ENCODE measurements at places on chromosomes 6 and 20.
A peak's percentile ranks its signal among the peaks of the same experiment; 100 is the strongest.

DNA sequence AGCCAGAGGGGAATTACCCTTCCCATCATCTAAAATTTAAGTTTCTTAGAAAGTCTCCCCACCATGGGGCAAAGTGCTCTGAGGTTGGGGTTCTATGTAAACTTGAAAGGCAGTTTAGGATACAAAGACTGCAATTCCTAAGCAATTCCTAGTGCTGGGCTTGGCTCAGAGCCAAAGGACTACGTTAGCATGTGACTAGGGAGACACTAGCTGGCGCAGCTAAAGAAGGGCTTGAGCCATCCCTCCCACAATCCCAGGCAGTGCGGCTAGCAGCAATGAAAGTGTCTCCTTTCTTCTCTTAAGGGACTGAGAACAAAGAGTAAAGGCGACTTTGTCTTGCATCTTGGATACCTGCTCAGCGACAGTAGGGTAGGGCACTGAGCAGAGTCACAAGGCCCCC lies 306.6 kb upstream of the FKBP1C start:
- no peak for DNase-seq

DNA sequence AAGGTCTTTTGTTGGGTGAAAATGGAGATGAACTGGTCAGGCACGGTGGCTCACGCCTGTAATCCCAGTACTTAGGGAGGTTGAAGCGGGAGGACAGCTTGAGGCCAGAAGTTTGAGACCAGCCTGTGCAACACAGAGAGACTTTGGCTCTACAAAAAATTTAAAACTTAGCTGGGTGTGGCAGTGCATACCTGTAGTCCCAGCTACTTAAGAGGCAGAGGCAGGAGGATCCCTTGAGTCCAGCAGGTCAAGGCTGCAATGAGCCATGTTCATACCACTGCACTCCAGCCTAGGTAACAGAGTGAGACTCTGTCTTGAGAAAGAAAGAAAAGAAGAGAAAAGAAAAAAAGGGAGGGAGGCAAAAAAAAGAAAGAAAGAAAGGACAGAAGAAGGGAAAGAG lies 90.9 kb upstream of the NFATC2 start:
- DNase-seq: no peak

GRCh38 chr6:144268794-144269349 lies 16.3 kb upstream of the UTRN start:
- no peak for DNase-seq

DNA sequence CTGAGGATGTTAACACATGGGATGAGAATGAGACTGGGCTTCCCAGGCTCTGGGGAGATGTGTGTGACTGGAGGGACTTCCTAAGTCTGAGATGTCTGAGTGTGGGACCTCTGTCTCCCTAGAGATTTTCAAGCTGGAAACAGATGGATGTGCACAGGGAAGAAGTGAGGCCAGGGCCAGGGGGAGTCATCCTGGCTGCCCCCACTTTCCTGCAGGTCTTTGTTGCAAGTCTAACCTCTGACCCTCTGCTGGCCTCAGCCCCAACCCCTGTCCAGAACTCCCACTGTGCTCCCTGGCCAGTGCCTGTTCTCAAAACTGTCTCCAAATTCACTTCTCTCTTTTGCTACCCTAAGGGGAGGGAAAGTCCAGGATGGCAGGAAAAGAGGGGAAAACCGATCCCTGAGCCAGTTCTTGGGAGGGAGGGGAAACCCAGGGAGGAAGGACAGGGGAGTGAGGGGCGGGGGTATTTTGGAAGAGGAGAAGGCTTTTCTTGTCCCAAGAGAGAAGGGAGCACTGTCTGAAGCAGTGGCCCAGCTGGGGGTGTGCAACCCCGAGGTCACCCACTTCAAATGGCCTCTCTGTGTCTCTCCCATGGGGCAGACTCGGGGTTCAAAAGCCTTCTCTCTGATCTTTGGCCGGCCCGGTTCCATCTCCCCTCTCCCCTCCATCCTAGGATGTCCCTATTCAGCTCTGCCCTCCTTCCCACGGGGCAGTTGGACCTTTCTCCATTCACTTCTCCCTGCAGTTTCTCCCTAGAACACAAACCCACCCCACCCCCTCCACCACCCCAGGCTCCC lies 3.1 kb downstream of the PPP1R18 start:
- DNase-seq: no peak

- no peak for DNase-seq
These were observed 15.3 kb upstream of the FHL5 start for GRCh38 chr6:96547654-96548053.

- DNase-seq: peak; percentile 94
These were observed 45.4 kb downstream of the SSR1 start for GRCh38 chr6:7267466-7268091.

DNA sequence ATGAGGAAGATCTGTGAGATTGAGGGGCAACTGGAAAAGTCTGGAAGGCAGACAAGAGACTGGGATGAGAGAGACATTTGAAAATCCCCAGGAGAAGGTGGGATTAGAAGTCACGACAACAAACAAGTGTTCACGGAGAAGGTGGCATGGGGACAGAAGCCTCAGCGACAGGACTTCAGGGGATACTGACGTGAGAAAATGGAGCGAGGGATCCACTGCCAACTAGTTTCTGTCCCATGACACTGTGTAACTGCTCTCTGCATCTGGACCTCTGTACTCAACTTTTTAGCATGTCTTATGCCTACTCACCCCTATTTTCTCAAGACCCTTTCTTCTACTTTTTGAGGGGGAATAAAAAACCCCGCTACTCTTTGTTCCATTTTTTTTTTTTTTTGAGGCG lies 18.3 kb upstream of the ZBTB2 start:
- DNase-seq: no peak

DNA sequence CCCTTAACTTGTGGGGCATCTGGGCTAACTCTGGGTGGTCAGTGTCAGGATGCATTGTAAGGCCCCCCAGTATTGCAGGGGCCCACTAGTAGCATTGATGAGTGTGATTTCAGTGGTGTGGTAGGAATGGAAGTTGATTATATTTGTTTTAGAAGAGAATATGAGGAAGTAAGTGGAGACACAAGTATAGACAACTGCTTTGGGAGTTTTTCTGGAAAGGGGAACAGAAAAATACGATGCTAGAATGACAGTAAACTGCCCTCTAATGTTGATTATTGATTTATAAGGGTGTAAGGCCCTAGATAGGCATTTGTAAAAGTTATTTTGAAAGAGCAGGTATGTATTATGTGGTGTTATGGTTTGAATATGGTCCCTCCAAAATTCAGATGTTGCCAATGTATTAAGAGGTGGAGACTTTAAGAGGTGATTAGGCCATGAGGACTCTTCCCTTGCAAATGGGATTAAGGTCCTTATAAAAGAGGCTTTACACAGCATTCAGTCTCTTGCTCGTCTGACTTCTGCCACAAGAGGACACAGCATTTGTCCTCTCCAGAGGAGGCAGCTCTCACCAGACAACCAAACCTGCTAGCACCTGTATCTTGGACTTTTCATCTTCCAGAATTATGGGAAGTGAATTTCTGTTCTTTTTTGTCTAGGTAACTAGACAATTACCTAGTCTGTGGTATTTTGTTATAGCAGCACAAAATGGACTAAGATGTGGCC lies 135.9 kb upstream of the DTNBP1 start:
- DNase-seq: no peak

GRCh38 chr20:31576751-31577150 lies 28.3 kb upstream of the ID1 start:
- DNase-seq: no peak

DNA sequence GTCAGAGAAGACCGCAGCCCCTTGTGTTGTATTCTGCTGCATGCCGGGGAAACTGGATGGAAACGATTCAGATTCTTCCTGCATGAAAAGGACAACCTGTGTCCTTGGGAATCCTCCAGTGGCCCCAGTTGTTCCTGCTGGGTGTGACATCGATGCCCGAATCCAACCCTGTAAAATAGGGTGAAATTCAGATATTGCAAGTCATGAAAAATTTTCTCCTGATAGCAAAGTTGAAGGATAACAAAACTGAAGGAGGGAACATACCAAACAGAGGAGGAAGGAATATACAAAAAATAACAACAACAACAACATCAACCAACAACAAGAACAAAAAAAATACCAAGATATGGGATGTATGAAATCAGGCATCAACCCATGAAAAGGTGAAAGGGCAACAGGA lies 28.3 kb upstream of the HLA-E start:
- no peak for DNase-seq

DNA sequence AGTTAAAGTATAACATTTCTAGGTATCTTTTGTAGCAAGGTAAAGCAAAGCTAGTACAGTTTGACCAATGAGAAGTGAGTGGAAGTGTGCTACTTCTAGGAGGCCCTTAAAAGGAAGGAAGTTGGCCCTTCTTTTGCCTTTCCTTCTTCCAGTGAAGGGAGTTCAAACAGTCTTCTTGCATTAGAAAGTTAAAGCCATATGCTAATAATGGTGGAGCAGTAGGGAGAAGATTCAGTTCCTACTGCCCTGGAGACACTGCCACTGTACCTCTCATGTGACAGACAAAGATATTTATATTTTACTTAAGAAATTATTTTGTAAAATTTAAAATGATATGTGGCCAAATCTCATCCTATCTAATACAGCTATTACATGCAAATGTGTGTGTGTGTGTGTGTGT lies 26.0 kb upstream of the RCAN2 start:
- no peak for DNase-seq

DNA sequence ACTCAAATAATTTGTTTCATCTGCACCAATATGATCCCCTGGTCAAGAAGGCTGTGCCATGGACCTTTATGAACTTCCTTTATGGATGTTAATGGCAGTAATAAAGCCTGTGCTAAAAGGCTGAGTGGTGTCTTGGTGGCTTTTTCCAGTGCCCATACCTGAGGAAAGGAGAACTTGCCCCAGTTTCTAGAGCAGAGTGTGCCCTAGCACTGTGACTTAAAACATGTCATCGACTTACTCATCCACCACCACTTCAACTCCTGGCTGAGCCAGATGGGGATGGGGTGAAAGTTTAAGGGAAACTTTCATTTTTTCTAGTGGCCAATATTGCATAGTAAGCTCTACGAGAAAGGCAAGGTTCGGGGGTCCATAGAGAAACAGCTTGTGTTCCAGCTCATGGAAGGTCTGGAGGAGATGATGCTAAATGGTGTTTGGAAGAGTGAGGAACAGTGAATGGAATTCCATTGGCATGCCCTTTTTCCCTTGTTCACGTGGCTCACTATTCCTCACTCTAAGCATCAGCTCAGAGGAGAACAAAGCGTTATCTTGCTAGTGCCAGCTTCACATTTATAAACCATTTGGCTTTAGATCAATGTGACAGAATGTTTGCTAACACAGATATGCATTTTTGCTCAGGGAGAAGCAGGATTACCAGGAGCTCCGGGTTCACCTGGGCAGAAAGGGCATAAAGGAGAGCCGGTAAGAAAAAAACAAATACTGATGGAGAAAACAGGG lies 71.2 kb downstream of the COL19A1 start:
- DNase-seq: no peak

DNA sequence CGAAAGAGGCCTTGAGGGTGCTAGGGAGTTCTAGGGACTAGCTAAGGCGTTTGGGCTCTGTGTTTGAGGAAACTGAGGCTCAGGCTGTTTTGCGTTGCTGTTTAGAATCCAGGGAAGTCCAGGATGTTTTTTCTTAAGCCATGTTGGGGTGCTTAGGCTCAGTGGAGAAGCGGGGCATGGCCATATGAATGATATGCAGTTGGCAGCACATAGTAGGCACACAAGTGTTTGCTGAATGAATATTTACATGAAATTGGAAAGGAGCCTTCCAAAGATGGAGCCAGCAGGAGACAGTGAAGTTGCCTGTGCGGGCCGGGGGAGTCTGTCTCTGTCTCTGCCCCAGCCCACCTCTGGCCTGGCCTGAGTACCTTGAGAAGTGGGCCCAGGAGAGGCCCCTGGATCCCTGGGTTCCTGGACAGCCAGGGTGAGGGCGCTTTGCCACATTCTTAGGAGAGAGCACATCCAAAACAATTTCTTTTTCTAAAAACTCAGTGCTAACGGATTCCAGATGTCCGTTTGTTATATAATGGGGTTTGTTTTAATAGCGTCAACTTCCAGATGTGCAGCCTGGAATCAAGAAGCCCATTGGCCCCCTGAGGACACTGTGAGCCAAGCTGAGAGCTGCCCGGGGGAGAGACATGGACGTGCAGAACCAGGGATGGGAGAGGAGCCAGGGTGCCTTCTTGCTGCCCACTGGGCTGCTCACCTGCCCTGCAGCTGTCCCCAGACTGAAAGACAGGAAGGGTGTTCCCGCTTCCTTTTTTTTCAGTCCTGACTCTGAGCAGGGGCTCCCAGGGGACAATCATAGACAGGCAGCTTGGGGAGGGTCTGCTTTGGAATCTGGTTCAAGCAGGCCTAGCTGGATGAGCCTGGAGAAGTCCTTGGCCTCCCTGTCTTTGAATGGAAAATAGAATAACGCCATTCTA lies 20.1 kb upstream of the EMILIN3 start:
- DNase-seq: no peak

- DNase-seq: no peak
These were observed 29.0 kb downstream of the PCK1 start for GRCh38 chr20:57589728-57590484.

- DNase-seq: peak; percentile 32
These were observed 18.4 kb downstream of the C6orf89 start for GRCh38 chr6:36904114-36904513.

DNA sequence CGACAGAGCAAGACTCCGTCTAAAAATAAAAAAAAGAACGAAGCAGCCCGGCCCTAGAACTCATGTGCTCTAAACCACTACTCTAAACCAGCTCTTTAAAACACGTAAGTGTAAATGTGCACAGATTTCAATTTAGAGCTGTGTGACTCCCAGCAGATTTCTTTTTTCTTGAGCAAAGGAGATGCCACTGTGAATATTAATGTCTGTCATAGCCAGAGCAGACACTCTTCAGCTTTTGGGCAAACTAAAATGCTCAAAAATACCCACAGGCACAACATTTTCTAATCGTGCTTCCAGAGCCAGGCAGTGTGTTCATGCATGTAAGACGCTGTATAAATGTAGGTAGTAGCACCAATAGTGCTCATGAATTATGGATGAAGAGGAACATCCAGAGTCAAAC lies 218.9 kb upstream of the PLCB4 start:
- no peak for DNase-seq

DNA sequence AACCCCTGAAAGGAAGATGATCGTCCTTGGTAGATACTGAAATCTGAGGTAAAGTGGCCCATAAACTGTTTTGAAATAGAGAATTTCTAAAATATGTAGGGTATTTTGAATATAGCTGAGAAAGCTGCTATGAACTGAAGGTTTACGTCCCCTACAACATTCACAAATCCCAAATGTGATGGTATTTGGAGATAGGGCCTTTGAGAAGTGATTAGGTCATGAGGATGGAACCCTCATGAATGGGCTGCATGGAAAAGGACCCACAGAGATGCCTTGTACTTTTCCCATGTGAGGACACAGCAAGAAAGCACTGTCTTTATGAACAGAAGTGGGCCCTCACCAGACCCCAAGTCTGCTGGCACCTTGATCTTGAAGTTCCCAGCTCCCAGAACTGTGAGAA lies 6.8 kb upstream of the PNISR start:
- no peak for DNase-seq
